ENCODE measurements at places on chromosomes 16 and 17. TPM values are rescaled to one million over a fixed set of nuclear protein-coding genes. Genes with fewer than 3 reads are reported as not detected.

GRCh38 chr16:3731126-3731935, 14.0 kb upstream of the TRAP1 start:
- H3K27ac ChIP-seq = no peak overlapping the region
- H3K4me3 ChIP-seq = no peak overlapping the region
- H3K27me3 ChIP-seq = no peaks in the 10 kb centered on the region
- H3K4me1 ChIP-seq = no peaks in the 10 kb centered on the region
- no peak for DNase-seq

DNA sequence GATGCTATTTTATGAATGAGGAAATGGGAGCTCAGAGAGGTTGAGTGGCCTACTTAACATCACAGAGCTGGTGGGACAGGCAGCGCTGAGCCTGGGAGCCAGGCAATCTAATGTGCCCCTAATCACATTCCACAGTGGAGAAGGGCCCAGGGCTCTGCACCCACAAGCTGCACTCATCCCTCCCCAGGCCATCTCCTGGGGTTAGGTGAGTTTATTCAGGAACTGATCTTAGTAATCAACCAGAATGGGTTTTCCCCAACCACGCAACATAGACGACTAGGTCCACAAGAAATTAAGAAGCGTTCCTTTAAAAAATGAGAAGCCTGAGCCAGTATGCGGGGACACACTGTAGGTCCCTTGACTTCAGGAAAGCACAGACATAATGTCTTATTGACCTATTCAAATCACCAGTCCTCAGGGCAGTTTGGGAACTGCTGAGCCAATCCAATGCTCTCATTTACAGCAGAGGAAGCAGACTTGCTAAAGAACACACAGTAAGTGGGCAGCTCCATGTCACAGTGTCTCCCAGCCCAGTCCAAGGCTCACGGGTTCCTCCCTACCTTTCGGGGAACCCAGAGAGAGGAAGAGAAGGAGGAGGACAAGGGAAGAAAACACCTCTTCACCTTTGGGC, 2.3 kb downstream of the MPP3 start:
- no peak overlapping the region for H3K4me3 ChIP-seq
- peaks cover 29% of the 10 kb centered on the region for H3K36me3 ChIP-seq
- no peak for DNase-seq

GRCh38 chr17:8326511-8327302, 12.9 kb upstream of the ODF4 start:
- peaks cover 13% of the 10 kb centered on the region for H3K4me1 ChIP-seq
- peak overlapping the region; percentile 82 for H3K27ac ChIP-seq
- H3K4me3 ChIP-seq = peak overlapping the region; percentile 33

DNA sequence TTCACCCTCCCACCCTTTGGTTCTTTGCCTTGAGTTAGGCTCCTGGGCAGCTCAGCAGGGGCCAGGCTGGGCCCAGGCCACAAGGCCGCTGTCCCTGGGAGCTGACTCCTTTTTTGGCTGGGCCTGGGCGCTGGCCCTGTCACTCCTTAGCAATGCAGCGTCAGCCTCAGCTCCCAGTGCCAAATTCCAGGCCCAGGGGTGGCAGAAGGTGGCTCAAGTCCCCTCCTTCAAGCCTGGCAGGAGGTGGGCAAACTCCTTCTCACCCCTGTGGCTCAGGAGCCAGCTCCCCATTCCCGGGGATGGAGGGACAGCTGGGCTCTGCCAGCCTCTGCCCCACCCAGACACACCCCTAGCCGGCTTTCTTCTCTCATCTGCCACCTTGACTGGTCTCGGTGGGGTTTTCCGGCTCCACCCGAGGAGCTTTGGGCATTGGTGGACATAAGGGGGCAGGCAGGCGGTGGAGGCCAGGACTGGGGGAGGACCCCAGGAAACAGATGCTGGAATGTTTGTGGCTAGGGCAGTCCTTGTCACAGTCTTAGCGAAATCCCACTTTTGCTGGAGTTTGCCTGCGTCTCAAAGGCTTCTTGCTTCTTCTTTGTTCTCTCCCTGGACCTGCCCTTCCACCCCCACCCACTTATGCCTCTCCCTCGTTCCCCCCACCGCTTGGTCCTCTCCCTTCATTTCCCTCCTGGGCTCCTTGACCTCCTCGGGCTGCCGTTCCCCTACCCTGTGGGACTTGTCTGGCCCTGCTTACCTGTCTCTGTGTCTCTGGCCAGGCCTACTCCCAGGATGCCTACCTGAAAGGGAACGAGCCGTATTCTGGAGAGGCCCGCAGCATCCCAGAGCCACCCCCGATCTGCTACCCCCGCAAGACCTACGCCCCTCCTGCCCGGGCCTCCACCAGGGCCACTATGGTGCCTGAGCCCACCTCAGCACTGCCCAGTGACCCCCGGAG, 37.4 kb downstream of the ARHGAP23 start:
- peaks cover 13% of the 10 kb centered on the region for H3K36me3 ChIP-seq
- no peaks in the 10 kb centered on the region for H3K27me3 ChIP-seq
- H3K4me3 ChIP-seq = peak overlapping the region; percentile 36
- H3K4me1 ChIP-seq = peaks cover 36% of the 10 kb centered on the region
- peak overlapping the region; percentile 91 for H3K27ac ChIP-seq
- no peak for DNase-seq

GRCh38 chr16:48879223-48880122, 269.5 kb upstream of the N4BP1 start:
- H3K4me3 ChIP-seq = no peak overlapping the region
- H3K4me1 ChIP-seq = no peaks in the 10 kb centered on the region
- H3K27ac ChIP-seq = no peak overlapping the region
- no peak for DNase-seq

The B3GNT9 gene
- 20.8 TPM for total RNA-seq

The NHERF2 gene
- 131 TPM for total RNA-seq

The TPSB2 gene
- 59.6 TPM for total RNA-seq

The RAB37 gene
- 4.2 TPM for total RNA-seq

The MT1A gene
- not detected for total RNA-seq
